Germinal center (tissue), 1 donor: ENCODE measurements at places on chromosomes 13 and 19.
A peak's percentile ranks its signal among the peaks of the same experiment; 100 is the strongest.

GRCh38 chr19:11457115-11457514 is 21.7 kb downstream of the PRKCSH start:
- no peak for DNase-seq

GRCh38 chr13:60613080-60613479 is 216.1 kb downstream of the TDRD3 start:
- DNase-seq, result no peak

GRCh38 chr13:95571941-95572340 is 19.4 kb downstream of the CLDN10 start:
- no peak for DNase-seq

- DNase-seq, result peak; percentile 84
These were observed 16.2 kb downstream of the CCDC97 start for GRCh38 chr19:41325947-41326706.

DNA sequence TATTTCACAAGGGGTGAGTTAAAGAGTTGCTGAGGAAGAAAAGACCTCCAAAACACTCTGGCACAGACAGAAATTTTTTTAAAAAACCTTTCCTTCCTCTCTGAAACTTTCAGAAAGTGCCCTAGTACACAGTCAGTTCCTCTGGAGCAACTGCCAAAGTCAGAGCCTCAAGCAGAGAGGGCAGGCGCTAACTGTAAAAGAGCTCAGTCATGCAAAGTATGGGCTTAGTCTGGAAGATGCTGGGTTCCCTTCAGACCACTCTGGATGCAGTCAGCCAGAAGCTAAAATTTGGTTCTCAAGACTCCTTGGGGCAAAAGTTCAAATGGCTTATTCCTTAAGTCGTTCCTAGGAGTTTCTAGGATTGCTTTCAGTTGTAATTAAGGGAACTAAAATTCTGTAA is 671.6 kb downstream of the PCDH9 start:
- no peak for DNase-seq

GRCh38 chr19:48419158-48419920 is 25.9 kb downstream of the GRIN2D start:
- peak; percentile 73 for DNase-seq

DNA sequence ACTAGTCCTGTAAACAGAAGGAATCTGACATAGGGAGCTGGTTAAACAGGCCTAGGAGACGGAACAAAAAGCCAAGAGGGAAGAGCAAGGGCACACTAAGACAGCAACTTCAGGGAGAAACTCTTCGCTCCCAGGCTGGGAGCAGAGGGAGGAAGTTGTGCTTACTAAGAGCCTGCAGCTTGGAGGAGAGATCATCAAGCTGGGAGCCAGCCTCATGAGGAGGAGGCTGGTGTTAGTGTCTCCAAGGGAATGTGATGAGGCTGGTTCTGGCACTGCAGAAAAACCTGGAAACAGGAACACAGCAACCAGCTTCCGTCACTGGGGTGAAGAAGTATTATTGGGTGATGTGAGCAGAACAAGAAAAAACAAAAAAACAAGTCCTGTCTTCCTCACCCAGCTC is 1027.3 kb downstream of the UQCRFS1 start:
- no peak for DNase-seq

- DNase-seq, result no peak
These were observed 20.5 kb upstream of the CACNG8 start for GRCh38 chr19:53942001-53942786.

GRCh38 chr19:10422846-10423245 is 2.5 kb downstream of the PDE4A start:
- DNase-seq, result no peak

DNA sequence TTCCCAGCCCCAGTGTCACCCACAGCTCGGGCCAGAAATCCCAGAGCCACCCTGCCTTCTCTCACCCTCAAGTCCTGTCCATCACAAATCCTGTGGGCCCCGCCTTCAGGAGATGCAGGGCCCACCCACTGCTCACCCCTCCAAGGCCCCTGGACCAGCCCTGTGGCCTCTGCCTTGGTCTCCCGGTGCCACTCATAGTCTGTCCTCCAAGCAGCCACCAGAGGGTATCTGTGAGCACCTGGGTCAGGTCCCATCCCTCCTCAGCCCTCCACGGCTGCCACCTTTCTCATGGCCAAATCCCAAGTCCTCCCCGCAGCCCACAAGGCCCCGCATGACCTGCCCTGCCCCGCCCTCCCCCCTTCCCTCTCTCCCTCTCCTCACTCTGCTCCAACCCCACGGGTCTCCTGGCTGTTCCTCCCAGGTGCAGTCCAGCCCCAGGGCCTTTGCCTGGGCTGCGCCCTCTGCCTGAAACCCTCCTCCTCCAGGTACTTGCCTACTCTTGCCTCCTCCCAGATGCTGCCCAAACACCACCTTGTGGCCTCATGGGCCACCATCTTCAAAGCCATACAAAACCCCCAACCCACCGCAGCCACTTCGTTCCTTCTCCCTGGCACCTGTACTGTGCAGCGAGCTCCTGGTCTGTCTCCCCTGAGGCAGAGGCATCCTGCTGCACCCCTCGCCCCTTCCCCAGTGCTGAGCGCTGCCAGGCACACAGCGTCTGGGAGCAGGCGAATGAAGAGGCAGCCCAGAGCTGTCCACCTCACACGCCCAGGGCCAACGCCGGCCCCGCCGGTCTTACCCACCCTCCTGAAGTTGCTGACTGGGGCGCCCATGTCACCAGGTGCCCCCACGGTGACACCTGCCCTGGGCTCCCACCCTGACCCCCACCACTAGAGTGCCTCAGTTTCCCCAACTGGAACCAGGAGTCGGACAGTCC is 13.2 kb upstream of the UQCR11 start:
- DNase-seq, result peak; percentile 68

- DNase-seq, result no peak
These were observed 758.9 kb downstream of the UQCRFS1 start for GRCh38 chr19:28454083-28454482.

- no peak for DNase-seq
These were observed 125.4 kb upstream of the KLF12 start for GRCh38 chr13:74259641-74260040.

GRCh38 chr13:106274551-106275203 is 260.8 kb downstream of the EFNB2 start:
- no peak for DNase-seq

GRCh38 chr13:102862624-102863210 is 16.9 kb downstream of the ERCC5 start:
- DNase-seq, result no peak

GRCh38 chr13:98879127-98879520 is 98.7 kb downstream of the DOCK9 start:
- DNase-seq, result no peak

GRCh38 chr19:46542428-46543230 is 47.0 kb upstream of the PNMA8B start:
- DNase-seq, result peak; percentile 62

DNA sequence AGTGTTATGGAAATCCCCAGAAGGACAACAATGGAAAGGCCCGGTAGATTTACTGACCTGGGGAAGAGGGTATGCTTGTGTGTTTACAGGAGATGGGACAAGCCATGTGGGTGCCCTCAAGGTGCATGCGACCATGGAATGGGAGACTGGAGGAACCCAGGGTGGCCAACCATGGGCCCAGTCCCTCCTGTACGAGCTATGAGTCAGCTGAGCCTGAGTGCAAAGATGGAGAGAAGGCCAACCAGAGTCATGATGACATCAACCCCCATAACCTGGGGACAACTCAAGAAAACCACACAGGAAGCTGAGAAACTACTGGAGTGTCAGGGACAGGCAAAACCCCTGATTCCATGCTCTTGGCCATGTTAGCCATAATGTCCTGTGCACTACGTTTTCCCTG is 7.8 kb downstream of the ZNF350 start:
- no peak for DNase-seq

DNA sequence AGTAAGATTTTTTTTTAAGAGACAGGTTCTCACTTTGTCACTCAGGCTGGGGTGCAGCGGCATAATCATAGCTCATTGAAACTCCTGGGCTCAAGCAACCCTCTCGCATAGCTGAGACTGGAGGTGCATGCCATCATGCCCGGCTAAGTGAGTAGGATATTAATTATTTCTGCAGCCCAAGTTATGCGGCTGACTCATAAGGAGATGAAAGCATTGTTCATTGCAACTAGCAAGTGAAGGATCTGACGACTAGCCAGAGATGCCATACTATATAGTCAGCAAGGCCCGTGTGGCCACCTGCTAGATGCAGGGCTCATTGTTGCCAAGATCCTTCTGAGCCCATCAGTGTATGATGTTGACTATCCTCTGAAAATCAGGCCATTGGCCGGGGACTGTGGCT is 45.2 kb downstream of the ABCC4 start:
- no peak for DNase-seq

GRCh38 chr13:30133996-30134395 is 173.4 kb downstream of the KATNAL1 start:
- DNase-seq, result no peak

GRCh38 chr13:109422161-109422560 is 364.2 kb downstream of the IRS2 start:
- no peak for DNase-seq

- no peak for DNase-seq
These were observed 3.3 kb downstream of the TBC1D4 start for GRCh38 chr13:75478659-75479058.

DNA sequence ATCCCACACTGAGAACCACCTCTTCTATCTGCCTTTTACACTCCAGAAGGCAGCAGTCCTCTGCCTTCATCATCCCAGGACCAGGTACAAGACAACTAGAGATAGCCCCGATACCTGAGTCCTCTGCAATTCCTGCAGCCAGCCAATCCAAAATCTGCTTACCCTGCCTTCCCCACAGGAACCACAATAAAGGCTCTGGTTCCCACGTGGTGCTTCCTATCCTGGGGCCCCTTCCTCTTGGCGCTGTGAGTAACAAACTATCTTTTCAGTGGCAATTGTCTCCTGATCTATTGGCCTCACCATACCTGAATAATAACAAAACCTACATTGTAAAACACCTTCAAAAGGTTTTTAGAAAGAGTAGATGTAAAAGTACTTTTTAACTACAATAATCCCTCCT is 63.1 kb downstream of the ZDHHC20 start:
- DNase-seq, result no peak

DNA sequence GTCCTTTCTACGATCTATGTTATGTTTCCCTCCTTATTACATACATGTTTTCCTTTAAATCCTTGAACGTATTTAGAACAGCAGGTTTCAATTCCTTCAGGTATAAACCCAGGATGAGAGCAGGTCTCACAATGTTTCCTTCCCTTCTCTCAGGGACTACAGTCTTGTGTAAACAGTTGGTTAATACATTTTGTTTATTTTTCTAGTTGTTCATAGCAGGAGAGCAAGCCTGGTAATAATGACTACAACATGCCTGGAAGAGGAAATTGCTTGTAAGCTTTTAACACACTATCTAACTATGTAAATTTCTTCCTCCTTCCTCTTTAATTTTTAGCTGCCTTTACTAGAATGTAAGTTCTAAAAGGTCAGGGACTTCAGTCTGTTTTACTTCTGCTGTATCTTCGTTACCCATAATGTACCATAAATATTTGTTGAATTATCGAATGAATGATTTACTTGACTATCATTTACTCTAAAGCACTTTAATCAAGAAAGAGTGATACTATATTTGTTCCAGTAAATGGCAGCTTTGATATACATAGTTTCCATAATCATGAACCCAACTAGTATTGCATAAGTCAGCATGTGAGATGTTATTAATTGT is 28.9 kb upstream of the TNFRSF19 start:
- DNase-seq, result no peak

DNA sequence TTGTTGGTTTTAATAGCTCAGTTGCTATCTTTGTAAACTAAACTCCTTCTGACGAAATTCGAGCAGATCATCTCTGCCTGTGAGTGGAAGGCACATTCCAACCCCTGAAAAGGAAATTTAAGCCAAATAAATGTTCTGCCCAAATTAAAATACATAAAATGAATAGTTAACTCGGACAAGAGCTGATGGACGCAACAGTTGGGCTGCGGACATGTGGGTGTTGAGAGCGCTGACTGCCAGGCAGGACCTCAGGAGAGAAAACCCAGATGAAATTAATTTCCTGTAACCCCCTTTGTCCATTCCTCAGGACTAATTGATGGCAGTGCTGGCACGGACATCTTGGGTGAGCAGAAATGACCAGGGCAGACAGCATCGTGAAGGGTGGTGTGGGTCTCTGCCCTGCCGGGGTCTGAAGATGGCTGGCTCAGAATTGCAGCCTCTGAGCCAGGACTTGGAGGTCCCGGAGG is 86.5 kb downstream of the TSHZ3 start:
- DNase-seq, result no peak

GRCh38 chr13:24511019-24511815 is 1.4 kb downstream of the PARP4 start:
- peak; percentile 63 for DNase-seq

DNA sequence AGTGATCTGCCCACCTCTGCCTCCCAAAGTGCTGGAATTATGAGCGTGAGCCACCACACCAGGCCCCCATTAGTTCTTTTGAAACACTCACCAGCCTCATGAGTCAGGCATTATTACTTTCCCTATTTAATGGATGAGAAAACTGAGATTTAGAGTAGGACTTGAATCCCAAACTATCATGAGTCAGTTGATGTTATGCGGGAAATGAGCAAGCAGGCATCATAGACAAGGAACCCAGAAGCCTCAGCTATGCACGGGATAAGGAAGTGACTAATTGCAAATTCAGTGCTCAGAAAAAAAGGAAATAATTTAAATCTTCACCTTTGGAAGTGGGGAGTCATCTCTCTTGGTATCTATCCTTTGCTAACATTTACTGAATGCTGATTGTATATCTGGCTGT is 217.5 kb downstream of the ABCC4 start:
- no peak for DNase-seq

- no peak for DNase-seq
These were observed 52.0 kb upstream of the TNFRSF19 start for GRCh38 chr13:23518231-23518630.

DNA sequence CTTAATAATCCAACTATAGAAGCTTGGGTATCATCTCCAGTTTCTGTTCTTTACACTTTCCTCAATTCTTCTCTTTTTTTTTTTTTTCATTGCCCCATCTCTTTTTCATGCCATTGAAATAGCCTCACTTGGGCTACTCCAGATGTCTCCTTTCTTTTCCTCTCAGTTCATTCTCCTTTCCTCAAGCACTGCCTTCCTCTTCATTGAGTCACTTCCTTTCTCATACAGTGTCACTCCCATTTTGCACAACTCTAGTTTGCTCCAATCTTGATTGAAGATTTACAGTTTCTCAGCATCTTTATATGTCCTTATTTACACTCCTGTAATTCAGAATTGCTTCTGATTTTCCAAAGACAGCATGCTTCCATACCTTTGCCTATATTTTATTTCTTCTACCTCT is 61.3 kb downstream of the IPO5 start:
- no peak for DNase-seq

- peak; percentile 13 for DNase-seq
These were observed 643.1 kb upstream of the ARGLU1 start for GRCh38 chr13:107211073-107211472.
